ENCODE measurements at places on chromosomes 7 and 10. TPM values are rescaled to one million over a fixed set of nuclear protein-coding genes. Genes with fewer than 3 reads are reported as not detected.

The LRGUK gene
- polyA plus RNA-seq = 2.5 TPM

DNA sequence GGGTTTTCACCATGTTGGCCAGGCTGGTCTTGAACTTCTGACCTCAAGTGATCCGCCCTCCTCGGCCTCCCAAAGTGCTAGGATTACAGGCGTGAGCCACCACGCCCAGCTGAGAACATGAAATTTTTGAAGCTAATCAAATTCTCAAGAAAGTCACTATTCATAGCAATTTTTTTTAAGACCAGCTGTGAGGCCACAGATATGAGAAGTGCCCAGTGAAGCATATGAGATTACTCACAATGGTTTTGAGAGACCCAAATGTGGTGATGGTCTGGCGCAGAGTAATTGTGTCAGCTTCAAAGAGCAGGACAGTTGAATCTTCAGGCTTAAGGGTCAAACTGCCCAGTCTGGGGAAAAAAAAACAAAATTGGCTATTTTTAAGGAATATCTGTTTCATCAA is 16.2 kb downstream of the NCOA4 start:
- DNase-seq = no peak

The LLCFC1 gene
- polyA plus RNA-seq = 0.77 TPM

DNA sequence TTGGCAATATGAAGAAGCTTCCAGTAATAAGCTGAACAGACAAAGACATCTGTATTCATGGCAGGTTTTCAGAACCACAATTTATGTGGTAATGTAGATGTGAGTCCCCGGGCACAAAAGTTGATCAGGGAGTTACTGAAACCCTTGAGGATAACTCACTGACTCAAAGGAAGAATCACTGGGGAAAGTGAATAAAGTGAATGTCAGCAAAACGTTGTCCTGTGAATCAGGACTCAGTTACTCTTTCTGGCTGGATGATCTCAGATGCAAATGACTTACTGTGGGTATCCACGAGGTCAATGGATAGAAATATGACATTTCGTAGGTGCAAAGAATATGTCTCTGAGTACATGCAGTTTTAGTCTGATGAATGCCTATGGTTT is 172.8 kb upstream of the CTBP2 start:
- no peak for DNase-seq

GRCh38 chr10:24706479-24707118 is 17.1 kb downstream of the ARHGAP21 start:
- DNase-seq = no peak

DNA sequence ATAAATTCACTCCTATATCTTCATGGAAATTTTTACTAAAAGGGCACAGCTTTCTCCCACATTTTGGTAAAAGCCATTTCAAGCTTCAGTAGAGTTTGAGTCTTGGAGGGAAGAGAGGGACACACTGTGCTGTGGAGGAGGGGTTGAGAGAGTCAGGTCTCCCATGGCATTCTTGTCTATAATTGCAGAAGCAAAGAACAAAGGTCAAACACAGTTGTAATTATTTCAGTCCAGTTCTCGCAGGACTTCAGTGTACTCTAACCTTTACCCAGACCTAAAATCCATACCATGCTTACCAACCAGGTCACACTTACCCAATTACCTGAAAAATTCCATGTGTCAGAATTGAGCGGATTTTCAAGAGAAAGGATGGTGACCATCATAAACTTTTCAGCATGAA is 298.4 kb downstream of the XPNPEP1 start:
- DNase-seq = no peak

DNA sequence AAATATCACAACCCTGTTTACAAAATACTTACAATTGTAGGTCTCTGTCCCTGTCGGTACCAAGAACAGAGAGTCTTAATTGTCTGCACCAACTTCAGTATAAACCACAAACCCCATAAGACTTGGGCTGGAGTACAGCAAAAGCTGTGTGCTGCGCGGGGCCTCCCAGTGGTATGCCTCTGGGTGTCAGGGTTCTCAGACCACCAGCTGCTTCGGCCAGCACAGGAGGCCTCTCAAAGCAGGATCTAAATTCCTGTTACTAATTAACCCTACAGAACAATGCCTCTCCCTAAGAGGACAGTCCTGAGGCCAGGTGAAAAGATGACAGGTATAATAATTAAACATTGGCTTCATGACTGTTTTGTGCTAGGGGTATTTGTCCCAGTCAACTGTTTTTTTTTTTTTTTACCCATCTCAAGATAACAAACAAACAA is 957 bp upstream of the SVIL start:
- no peak for DNase-seq

GRCh38 chr10:58590924-58591323 is 78.3 kb downstream of the BICC1 start:
- DNase-seq = no peak

GRCh38 chr10:78286668-78287067 is 253.0 kb downstream of the RPS24 start:
- DNase-seq = no peak

The COG5 gene
- 34.0 TPM for polyA plus RNA-seq

- DNase-seq = peak; percentile 4
These were observed 239.2 kb upstream of the AKR1E2 start for GRCh38 chr10:4586776-4587175.

The ZNF800 gene
- 21.3 TPM for polyA plus RNA-seq

DNA sequence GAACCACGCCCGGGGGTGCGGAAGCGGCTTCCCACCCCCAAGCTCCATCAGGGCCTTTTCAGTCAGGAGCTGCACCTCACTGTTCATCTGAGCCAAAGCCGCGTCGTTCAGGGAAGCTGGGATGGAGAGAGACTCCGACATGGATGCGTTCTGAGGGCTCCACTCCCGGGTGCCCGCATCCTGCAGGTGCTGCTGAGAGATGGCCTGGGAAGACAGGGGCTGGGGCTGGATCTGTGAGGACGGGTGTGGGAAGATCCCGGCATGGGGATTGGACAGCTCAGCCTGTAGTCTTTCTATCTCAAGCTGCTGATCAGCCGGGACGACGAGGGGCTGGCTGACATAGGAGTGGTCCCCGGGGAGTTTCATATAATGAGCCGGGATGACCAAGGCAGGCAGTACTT is 45.0 kb upstream of the NMT2 start:
- no peak for DNase-seq

The POLR2J2 gene
- polyA plus RNA-seq = 2.1 TPM

- DNase-seq = no peak
These were observed 54.7 kb downstream of the HSPA12A start for GRCh38 chr10:116687633-116688032.

The ATP6V0A4 gene
- polyA plus RNA-seq = 0.89 TPM

DNA sequence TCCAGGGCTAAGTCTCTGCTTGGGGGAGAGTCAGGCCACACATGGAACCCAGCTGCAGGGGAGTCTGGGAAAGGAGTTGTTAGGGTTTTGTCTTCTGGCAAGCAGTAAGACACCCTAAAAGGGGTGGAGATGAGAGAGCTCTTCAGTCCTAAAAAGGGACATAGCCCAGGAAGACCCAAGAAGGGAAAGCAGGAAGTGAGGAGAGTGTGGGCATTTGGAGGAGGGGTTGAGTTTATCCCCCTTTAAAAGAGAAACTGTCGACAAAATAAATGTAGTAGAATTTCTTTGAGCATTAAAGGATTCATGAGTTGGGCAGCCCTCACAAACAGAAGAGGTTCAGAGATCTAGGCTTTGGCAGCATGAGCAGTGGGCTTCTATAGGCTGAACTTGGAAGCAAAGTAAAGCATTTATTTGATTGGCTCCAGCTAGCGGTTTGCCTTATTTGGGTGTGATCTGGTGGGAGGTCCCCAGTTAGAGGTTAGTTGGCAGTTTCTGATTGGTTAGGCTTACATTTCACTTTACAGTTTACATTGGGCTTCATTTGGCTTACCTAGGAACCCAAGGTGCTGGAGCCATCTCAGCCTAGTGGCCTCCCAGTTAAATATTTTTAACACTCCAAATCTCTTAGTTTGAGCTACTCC is 246.7 kb downstream of the CAMK1D start:
- DNase-seq = no peak

DNA sequence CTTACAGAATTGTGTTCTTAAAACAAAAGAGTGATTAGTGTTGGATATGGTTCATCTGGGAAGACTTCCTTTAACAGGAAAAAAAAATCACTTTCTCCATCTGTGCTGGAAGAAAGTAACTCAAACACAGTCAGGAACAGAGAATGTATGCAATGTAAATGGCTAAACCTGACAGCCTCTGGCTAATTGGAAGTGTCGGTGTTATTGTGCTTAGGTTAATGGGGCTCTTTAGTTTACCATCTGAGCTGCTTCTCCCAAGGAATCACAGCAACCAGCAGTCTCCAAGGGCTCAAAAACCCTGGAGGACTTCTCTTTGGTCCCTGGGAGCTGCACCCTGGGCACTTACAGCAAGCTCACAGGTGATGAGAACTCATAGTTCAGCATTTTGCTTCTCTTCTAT is 724.5 kb downstream of the LRMDA start:
- DNase-seq = no peak

The BICC1 gene
- 41.2 TPM for polyA plus RNA-seq

DNA sequence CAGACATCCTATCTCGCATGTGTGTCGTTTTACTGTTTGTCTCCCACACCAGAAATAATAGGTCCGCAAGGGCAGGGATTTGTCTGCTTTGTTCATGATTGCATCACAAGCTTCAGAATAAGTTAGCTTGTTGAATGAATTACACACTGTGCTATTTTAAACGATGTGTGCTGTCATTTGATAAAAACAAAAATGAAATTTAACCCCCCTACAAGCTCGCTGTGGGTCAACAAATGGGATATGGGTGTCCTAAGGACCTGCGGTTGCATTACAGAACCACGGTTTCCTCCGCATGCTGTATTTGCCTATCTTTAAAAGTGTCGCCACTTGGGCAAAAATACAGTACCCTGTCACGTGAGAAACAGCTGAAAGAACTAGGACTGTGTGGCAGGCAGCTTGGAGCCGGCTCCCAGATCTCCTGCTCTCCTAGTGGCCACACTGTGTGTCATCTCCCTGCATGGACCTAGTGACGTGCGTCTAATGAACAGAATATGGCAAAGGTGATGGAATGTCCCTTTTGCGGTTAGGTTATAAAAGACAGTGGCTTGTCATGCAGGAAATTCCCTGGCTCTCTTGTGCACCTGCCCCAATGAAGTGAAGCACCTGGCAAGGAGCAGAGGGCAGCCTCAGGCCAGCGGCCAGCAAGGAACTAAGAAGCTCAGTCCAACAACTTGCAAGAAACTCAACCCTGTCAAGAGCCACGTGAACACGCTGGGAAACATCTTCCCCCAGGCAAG is 32.9 kb upstream of the CRYGN start:
- no peak for DNase-seq

- no peak for DNase-seq
These were observed 17.0 kb upstream of the TTYH3 start for GRCh38 chr7:2614631-2615330.

GRCh38 chr7:45246339-45246738 is 88.7 kb downstream of the RAMP3 start:
- DNase-seq = no peak

- no peak for DNase-seq
These were observed 85.3 kb downstream of the VOPP1 start for GRCh38 chr7:55486991-55487390.

The HOXA10 gene
- polyA plus RNA-seq = 0.34 TPM

GRCh38 chr10:49010865-49011264 is 71.2 kb upstream of the LRRC18 start:
- no peak for DNase-seq

GRCh38 chr7:27948861-27949260 is 208.9 kb downstream of the TAX1BP1 start:
- no peak for DNase-seq

- DNase-seq = no peak
These were observed 34.6 kb upstream of the MALRD1 start for GRCh38 chr10:19014034-19014433.

- DNase-seq = no peak
These were observed 365.1 kb downstream of the BBS9 start for GRCh38 chr7:33494474-33494873.

GRCh38 chr7:4830176-4830575 is 31.7 kb downstream of the PAPOLB start:
- peak; percentile 60 for DNase-seq

The NKX1-2 gene
- not detected for polyA plus RNA-seq

- no peak for DNase-seq
These were observed 182.6 kb downstream of the COBL start for GRCh38 chr7:51134013-51134441.

The ENTPD1 gene
- polyA plus RNA-seq = 29.4 TPM

The GHRHR gene
- polyA plus RNA-seq = 0.31 TPM

GRCh38 chr7:44625526-44626471 is 19.4 kb downstream of the OGDH start:
- DNase-seq = no peak

GRCh38 chr7:101699881-101700823 is 71.1 kb upstream of the MYL10 start:
- no peak for DNase-seq

GRCh38 chr10:75538144-75538543 is 106.7 kb downstream of the LRMDA start:
- DNase-seq = no peak

The CYP2E1 gene
- polyA plus RNA-seq = 1.7 TPM

DNA sequence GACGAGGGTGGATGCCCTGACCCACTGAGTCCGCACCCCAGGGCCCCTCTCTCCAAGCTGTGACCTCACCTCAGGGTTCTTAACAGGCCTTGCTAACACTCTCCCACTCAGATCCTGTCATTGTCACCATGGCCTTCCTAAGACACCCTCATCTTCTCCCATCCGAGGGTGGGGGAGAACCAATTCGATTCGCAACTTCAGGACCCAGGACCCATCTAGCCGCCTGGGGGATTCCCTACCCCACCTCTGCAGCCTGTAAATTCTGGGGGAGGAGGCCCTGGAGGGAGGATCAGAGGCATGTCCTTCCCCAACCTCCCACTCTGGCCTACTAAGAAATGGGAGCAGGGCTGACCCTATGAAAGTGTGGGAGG is 17.4 kb downstream of the TRIM8 start:
- no peak for DNase-seq

- DNase-seq = no peak
These were observed 116.8 kb downstream of the OR13A1 start for GRCh38 chr10:45198486-45199204.

All from left lung (tissue), 14 donors.